ENCODE measurements at places on chromosomes 6 and 20. TPM values are rescaled to one million over a fixed set of nuclear protein-coding genes. Genes with fewer than 3 reads are reported as not detected.

STMND1 gene
- total RNA-seq = 1.2 TPM

MEP1A gene
- total RNA-seq = not detected

LAMP5 gene
- total RNA-seq = 0.16 TPM

DEF6 gene
- 44.3 TPM for total RNA-seq

- DNase-seq = peak; percentile 62
These were observed 22.8 kb downstream of the PANK2 start for GRCh38 chr20:3911956-3912355.

GRCh38 chr20:25024171-25024570 is 31.6 kb upstream of the APMAP start:
- no peak for DNase-seq
